ENCODE measurements at places on chromosomes 16 and 17.

GRCh38 chr17:62717889-62718288 lies 90.2 kb downstream of the MARCHF10 start:
- no peak for DNase-seq

DNA sequence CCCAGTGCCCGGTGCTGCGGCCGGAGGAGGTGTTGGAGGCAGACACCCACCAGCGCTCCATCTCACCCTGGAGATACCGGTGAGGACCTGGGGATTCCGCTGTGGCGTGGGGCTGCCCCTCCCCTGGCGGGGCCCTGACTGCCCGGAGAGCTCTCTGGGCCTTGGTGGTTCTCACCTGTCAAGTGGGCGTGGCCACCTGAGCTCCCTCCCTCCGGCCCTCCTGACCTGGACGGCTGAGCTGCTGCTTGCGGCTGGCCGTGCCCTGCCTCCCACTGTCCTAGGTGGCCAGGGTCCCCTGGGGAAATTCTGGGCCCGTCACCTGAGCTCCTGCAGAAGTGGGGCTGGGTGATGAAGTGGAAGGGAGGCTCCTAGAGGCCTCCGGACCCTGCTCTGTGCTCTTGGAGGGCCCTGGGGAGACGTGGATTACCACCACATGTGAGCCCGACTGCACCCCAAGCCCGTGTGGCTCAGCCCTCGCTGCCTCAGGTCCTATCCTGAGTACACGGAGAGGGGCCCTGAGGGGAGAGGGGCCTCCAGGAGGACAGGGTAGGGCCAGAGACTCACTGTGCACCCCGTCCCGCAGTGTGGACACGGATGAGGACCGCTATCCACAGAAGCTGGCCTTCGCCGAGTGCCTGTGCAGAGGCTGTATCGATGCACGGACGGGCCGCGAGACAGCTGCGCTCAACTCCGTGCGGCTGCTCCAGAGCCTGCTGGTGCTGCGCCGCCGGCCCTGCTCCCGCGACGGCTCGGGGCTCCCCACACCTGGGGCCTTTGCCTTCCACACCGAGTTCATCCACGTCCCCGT lies 1.1 kb downstream of the IL17C start:
- no peak for DNase-seq

DNA sequence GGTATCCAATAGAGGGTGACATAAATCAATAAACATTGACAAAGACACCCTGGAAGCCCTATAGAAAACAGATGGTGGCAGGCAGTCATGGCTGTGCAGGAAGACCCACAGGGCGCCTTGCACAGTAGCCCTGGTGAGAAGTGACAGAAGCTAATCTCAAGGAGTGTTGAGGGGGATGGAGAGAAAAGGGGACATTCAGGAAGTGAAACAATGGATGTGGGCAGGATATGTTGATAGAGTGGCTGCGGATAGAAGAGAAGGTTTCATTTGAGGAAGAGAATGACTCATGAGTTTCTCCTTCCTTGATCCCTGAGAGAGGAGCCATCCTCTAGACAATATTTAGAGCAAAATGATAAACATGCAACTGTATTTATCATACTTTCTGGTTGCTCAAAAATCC lies 468.8 kb upstream of the HSBP1 start:
- DNase-seq, result no peak

- no peak for DNase-seq
Measured at GRCh38 chr17:64083563-64084085, 46.3 kb downstream of the ERN1 start.

DNA sequence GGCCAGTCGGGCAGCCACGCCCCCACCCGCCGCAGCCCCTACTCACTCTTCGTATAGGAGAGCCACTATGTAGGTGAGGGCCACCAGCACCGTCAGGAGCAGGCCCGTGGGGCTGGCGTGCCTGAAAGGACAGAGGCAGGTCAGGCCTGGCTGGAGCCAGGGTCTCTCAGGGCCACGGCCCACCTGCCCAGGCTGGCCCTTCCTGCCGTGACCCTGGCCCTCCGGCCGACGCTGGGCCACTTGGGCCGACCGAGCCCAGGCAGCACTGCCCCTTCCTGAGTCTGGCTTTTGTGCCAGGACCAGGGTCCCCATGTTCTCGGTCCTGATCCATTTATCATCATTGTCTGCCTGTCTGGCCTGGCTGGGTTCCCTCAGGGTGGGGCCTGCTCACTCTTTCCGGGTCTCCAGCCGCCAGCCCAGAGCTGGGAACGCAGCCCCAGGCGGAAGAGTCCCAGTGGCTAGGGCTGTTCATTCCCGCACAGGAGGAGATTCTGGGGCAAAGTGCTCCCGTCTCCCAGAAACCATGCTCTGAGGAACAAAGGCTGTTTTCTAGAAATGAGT lies 10.1 kb upstream of the RASD1 start:
- DNase-seq, result no peak

GRCh38 chr17:42198897-42199296 lies 4.6 kb upstream of the GHDC start:
- DNase-seq, result no peak

GRCh38 chr16:10561425-10561824 lies 19.0 kb downstream of the EMP2 start:
- no peak for DNase-seq

DNA sequence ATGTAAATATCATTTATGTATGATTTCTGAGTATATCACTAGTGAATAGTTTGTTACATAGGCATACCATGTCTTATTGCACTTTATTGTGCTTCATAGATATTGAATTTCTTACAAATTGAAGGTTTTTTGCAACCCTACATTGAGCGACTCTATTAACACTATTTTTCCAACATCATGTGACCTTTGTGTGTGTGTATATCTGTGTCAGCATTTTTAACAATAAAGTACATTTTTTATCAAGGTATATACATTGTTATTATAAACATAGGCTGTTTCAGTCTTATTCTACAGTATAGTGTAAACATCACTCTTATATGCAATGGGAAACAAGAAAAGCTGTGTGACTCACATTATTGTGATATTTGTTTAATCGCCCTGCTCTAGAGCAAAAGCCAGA lies 1944.9 kb downstream of the TP53TG3F start:
- no peak for DNase-seq

DNA sequence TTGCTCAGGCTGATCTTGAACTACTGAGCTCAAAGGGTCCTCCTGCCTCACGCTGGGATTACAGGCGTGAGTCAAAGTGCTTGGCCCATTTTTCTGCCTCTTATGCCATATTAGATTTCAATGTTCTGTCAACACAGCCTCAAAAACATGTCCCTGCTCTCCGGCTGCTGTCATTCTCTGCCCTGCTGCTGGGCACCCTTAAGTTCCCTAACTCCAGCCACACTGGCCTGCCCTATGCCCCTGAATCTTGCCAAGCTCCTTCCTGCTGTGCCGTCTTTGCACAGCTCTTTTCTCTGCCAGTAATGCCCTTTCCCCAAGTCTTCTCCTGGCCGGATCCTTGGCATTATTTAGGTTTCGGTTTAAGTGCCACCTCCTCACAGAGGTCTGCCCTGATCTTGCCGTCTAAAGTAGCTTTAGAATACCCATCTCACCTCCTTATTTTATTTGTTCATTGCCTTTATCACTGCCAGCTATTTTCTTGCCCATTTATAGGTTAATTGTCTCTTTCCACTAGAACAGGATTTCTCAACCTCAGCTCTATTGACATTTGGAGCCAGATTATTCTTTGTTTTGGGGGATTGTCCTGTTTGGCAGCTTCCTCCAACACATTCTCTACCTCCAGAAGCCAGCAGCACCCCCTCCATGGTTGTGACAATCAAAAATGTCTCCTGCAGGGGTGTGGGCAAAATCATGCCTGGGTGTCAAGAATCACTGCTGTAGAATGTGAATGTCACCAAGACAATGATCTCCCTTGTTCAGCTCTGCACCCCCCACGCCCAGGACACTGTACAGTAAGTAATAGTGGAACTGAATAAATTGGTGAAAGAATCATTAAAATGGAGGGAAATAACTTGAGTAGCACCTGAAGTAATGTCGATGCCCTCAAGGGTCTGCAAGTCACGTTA lies 168.2 kb downstream of the CYLD start:
- no peak for DNase-seq

GRCh38 chr17:58081646-58082340 lies 1.4 kb upstream of the DYNLL2 start:
- DNase-seq, result no peak

- DNase-seq, result no peak
Measured at GRCh38 chr17:29195465-29196081, 15.4 kb upstream of the MYO18A start.

- no peak for DNase-seq
Measured at GRCh38 chr16:55622930-55623561, 32.7 kb upstream of the SLC6A2 start.

DNA sequence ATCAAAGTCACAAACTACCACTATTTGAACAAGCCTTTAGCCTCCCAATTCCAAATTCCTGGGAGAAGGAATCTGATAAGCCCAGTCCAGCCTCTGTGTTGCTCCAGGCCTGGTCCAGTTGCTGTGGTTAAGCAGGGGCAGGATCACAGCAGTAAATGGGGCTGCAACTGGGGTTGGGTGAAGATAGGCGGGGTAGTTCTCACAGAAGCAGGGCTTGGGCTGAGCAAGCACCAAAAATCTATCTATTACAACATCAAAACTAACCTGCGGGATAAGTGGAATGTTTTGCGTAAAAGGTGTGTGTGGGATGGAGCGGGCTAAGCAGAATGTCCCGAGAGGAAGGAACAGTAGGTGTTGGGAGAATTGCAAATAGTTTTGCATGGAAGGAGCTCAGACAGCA lies 23.0 kb upstream of the RNF135 start:
- DNase-seq, result no peak

DNA sequence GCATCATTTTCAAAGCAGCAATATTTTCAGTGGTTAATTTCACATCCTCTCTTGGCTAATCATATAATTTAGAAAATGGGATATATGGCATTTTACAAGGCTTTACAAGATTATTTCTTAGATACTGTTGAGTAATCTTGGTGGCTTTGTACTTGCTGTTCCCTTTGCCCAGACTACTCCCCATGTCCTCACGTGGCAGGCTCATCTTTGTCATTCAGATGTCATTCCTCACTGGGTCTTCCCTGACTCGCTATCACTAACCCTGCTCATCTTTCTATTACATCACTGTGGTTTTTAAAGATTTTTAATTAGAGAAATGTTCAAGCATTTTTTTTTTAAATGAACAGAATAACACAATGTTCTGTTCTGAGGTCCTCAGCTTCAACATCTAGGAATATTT lies 240.0 kb upstream of the IRX5 start:
- DNase-seq, result no peak

GRCh38 chr16:25730396-25730795 lies 38.6 kb downstream of the HS3ST4 start:
- no peak for DNase-seq

DNA sequence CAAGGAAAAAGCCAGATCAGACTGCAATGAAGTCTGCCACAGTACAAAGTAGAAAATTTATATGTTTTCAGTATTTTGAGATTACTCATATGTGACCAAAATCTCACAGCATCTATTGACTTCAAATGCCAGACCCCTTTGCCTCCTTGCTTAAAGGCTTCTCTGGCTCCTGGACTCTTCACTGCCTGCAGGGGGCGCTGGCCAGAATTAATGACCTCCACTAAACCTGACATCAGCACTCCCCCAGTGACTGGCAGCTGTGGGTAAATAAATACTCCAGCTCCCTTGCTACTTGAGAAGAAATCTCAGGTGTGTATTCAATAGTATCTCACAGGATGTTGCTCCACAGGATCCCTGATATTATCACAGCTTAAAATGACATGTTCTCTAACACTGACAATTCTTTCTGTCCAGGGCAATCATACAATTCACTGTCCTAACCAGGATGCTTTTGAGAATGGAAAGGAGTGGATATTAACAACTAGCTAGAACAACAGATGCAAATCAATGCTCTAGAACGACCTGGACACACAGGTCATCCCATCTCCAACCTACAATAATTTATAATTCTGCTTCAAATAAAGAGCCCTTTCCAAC lies 4.0 kb downstream of the BECN1 start:
- DNase-seq, result peak; percentile 34

DNA sequence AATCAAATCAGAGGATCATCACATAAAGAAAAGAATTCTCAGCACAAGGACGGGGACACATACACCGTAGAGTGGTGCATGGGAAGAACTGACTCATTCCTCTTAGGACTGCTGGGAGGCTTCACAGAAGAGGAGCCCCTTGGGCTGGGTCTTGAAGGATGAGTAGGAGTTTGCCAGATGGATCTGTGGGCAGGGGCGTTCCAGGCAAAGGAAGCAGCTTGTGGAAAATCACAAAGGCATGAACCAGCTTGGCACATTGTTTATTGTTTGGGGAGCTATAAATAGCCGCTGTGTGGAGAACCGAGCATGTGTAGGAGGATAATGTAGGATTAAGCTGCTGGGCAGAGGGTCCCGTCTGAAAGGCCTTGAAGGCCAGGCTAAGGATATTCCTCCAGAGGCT lies 5.1 kb upstream of the SLC16A11 start:
- DNase-seq, result no peak

GRCh38 chr16:63998-64913 lies 8.2 kb downstream of the RHBDF1 start:
- DNase-seq, result no peak

- DNase-seq, result peak; percentile 64
Measured at GRCh38 chr17:80938556-80938955, 53.1 kb upstream of the CHMP6 start.

DNA sequence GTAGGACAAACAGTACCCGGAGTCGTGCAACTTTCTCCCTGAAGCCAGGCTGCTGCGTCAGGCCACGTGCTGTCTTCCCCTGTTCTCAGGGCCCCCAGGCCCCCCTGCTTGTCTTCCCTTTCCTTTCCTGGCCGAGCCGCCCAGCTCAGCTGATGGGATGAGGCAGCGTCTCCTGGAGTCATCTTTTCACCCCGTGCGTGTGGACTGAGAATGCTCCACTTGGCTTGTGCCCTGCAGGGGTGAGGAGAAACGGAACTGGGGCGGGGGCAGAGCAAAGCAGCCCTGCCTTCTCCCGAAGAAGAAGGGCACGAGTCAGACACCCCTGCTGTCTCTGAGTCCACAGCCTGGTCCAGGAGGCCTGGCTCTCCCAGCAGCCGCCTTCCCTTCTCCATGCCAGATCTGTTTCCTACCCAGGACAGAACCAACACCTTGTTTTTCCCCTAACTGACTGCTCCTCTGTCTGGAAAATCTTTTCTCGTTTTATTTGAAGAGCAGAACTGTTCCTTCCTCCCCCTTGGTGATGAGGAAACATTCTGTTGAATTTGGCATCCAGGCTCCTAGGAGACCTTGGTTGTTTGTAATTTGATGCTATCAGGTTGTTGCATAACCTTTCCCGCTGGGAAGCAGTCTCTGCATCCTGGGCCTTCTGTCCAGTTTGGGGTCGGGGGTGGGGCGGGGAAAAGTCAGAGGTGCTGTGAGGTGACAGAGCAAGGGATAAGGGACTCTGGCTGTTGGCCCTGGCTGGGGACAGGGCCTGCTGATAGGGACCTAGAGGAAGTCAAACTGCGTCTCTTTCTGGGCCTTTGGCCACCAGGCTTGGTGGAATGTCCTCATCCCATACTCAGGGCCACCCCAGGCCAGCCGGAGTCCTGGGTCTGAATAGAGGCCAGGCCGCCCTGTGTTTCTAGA lies 78.8 kb downstream of the WIPI1 start:
- DNase-seq, result no peak

DNA sequence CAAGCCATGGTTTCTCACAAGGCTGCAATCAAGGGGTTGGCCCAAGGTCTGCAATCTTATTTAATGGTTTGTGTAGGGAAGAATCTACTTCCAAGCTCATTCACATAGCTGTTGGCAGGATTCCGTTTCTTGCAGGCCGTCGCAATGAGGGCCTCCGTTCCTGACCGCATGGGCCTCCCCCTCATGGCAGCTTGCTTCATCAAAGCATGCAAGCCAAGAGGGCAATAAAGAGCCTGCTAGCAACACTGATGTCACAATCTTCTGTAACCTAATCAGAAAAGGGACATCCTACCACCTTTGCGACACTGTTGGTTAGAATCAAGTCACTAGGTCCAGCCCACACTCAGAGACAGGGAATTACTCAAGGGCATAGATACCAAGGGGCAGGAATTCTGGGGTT lies 95.5 kb downstream of the CCT6B start:
- no peak for DNase-seq

GRCh38 chr17:45073414-45074070 lies 12.4 kb downstream of the NMT1 start:
- DNase-seq, result no peak
